ENCODE measurements at places on chromosomes 3 and 15.
A peak's percentile ranks its signal among the peaks of the same experiment; 100 is the strongest.

GRCh38 chr3:11613851-11614487, 29.7 kb downstream of the VGLL4 start:
- DNase-seq: no peak

DNA sequence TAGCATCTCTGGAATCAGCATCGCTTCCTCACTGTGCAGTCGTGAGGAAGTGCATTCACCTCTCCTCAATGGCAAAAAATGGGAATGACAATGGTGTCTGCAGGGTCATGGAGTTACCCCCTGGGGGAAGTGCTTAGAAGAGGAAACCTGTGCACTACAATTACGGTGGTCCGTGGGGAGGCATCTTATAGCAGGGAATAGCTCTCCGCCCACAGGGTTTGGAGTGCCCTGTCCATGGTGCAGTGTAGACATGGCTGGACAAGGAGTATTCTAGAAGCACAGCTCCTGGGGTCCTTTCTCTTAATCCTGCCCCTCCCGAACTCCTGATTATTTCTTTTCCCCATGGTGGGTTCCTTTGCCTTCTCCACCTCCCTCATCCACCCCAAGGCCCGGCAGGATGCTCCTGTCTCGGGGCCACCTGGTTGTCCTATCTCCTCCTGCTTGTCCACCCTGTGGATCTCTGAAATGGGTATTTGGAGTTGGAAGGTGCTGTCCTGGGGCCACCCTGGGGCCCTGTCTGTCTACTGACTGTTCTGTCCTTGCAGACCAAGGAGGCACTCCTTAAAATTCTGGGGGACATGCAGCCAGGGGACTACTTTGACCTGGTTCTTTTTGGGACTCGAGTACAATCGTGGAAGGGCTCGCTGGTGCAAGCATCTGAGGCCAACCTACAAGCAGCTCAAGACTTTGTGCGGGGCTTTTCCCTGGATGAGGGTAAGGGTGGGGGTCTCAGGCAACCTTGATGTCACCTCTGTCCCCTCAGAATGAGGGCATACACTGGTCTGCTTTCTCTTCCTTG, 5.2 kb downstream of the ITIH1 start:
- DNase-seq: no peak

DNA sequence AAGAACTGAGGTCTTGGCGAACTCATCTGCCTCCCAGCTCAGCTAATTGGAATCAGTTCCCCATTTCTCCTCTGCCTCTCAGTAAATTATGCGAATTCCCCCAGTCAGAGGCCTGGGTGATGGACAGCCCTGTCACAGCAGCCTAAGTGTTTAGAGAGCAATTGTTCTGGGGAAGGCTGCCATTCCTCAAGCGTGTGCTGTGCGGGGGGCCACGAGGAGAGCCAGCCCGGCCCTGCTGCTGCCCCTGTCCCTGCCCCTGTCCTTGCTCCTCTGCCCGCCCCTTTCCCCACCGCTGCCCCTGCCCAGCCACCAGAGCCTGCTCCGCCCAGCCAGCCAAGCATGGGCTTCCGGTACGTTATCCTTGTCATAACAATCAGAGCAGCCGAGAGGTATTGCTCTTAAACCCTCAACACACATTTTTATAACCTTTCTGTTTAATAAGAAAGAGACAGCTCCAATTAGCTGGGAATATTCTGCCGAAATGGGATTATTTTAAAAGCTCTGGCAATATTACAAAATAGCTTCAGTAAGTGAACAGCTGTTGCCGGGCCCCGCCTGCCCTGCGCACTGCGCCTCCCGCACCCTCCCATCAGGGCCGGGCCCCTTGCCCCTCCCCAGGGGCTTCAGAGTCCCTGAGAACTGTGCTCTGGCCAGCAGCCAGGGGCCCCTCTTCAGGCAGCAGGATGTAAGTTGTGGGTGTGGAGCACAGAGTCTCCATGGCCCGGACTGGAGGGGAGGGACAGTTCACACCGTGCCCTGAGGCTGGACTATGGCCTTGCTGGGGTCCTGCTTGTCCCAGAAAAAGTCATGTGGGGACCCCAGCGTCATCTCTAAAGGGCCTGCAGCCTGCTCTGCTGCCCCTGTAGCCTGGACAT, 12.4 kb upstream of the CACNA2D2 start:
- DNase-seq: peak; percentile 10

- DNase-seq: peak; percentile 53
These were observed 636 bp downstream of the TBC1D21 start for GRCh38 chr15:73873889-73874511.

- no peak for DNase-seq
These were observed 8.5 kb upstream of the HACD2 start for GRCh38 chr3:123593381-123593780.

GRCh38 chr15:73389971-73390544, 21.3 kb upstream of the HCN4 start:
- DNase-seq: no peak

DNA sequence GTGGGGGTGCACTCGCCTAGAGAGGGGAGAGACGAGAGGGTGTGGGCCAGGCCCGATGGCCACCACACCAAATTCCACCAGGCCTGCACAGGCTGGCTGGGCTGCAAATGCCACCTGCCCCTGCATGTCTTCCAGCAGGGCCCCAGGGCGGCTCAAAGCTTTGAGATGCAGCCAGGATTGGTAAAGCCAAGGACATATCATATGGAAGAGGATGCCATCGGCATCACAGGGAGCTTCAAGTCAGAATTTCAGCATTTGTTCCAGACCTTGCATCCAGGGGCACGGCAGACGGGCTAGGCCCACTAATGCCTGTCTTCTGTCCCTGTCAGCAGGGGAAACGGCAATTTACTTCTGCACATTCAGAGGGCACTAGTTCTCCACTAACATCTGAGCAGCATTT, 97.8 kb downstream of the NUP210 start:
- no peak for DNase-seq

DNA sequence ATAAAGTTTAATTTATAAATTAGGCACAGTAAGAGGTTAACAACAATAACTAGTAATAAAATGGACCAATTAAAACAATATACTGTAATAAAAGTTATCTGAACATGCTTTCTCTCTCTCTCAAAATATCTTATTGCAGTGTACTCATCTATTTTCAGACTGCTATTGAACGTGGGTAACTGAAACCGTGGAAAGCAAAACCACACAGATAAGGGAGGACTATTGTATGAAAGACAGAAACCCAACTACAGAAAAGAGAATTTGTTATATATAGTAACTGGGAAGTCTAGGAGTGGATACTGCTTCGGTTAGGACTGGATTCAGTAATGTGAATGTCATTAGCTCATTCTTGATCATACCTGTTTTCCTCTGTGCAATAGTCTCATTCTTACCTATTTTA, 119.3 kb upstream of the DAZL start:
- DNase-seq: no peak

GRCh38 chr3:140902791-140903190, 38.8 kb upstream of the SLC25A36 start:
- no peak for DNase-seq

DNA sequence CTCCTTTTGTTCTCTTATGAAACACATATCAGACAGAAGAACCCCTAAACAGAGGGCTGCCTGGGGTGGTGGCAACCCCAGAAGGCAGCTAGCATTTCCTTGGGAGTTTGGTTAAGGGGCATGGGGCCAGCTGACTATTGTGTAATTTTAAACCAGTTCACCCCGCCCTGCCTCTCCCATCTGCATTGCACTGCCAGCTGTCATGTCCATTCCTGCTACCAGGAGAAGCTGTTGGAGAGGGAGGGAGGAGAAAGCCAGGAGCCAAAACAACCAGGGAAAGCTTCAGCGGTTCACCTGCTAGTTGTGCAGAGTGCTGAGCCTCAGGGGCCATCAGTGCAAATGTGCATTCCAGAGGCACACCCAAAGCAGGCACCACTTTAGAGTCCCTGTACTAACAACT, 47.6 kb upstream of the ATP1B3 start:
- DNase-seq: peak; percentile 23

- no peak for DNase-seq
These were observed 157.5 kb downstream of the NUP210 start for GRCh38 chr3:13262493-13263211.

DNA sequence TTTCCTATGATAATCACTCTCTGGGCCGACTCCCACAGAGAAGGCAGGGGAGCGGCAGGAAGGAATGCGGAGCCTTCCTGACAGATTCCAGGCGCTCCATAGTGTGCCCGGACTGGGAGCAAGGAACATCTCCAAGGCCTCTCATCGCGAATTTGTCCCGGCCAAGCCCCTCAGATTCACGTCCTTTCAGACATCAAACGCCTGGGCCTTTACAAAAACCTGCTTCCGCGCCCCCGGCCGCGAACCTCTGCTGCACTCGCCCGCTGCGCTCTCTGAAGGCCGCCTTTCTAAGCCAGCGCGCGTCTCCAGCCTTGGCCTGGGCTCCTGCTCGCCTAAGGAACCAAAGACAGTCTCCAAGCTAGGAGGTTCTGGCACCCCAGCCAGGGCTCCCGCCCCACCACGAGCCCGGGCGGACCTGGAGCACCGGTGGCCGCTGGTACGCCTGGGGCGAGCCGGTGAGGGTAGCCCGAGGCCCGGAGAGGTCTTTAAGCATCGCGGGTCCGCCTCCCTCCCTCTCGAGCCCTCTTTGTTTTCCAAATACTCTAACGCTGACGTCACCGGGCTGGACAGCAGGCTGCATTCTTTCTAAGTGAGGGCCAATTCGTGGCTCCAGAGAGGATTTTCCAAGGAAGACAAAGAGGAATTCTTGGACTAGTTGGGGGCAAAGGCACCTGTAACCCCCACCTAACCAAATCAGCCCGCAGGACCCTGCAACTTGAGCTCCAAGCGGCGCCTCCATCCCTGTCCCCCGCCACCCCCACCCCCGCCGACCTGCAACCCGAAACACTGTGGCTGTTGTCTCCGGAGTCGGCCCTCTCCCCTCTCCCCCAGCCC, 759 bp downstream of the AMOTL2 start:
- DNase-seq: peak; percentile 92

DNA sequence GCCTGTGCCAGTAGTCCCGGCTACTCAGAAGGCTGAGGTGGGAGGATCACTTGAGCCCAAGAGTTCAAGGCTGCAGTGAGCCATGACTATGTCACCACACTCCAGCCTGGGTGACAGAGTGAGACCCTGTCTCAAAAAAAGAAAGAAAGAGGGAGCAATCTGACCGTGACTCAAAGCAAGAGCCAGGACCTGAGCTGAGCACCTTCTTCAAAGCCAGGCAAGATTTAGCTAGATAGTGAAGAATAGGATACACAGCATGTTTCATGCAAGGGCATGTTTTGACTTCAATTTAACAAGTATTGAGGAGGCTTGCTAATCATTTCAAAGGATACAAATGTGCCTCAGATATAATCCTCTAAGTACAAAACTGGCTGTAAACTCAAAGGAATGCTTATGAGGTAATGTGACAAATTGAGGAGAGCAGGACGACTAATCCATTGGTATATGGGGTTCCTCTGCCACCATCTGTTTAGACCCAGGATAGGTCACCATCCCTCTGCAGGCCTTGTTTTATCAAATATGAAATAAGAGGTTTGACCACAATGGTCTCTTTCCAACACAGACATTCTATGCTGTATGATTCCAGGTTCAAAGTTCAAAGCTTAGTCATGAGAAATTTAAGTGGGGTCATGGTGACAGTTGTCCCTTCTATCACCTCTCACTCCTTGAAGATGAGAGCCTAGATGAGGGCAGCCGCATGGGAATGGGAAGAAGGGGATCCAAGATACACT, 33.2 kb downstream of the RAB27A start:
- peak; percentile 15 for DNase-seq

GRCh38 chr15:27382361-27383025, 411.5 kb downstream of the GABRG3 start:
- no peak for DNase-seq

- no peak for DNase-seq
These were observed 218.5 kb upstream of the STT3B start for GRCh38 chr3:31314258-31314657.

GRCh38 chr3:191528589-191528988, 67.6 kb downstream of the PYDC2 start:
- DNase-seq: peak; percentile 55

GRCh38 chr15:95470997-95471689, 859.4 kb upstream of the NR2F2 start:
- peak; percentile 10 for DNase-seq

- DNase-seq: no peak
These were observed 44.7 kb downstream of the IFT57 start for GRCh38 chr3:108177536-108177935.

GRCh38 chr3:112847692-112848091, 1.0 kb upstream of the CD200R1L start:
- DNase-seq: no peak

DNA sequence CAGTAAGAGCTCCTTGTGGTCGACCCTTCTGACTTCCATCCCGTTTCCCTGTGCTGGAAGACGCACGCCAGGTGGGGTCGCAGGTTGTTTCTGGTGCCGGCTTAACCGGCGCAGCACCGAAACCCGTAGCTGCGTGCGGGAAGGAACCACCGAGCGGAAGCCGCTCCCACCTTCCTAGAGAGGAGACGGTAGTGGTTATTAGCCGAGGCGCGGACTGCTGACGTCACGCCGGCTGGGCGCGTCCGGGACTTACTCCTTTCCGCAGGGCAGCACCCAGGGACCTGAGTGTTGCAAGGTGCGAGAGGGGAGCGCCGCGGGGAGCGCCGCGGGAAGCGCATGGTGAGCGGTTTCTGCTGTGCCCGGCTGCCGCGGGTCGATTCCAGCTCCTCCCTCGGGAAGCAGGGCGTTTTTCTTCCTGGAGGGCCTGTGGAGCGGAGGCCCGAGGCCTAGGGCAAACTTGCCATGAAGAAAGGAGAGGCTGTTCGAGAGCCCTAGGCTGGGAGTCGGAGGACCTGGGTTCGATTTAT, at the start of gene ZNF501:
ZNF501 (plus strand) TSS at position 252 of the 527 bp plus-strand sequence. CDS start 4,787 bp downstream, outside the sequence.
- DNase-seq: peak; percentile 87

- no peak for DNase-seq
These were observed 11.5 kb upstream of the NEK10 start for GRCh38 chr3:27380433-27381357.

- DNase-seq: no peak
These were observed 8.9 kb upstream of the SEMA6D start for GRCh38 chr15:47708161-47708980.

DNA sequence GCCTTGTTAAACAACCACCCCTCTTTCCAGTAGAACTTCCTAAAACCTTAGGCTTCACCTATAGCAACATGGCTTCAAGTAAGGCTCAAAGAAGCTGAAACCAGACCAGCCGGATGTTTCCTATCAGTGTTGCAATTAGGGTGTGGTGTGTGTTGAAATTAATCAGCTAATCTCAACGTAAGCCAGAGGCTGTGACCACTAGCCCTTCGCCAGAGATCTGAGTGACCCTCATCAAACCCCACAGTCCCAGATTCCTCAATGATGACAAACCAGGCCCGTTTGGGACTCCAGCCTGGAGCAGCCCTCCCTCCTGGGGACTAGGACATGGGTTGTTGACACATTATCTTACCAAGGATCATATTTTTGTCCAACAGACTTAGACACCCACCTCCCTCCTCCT, 27.3 kb downstream of the CYP11A1 start:
- peak; percentile 63 for DNase-seq

GRCh38 chr3:141570068-141570467, 83.2 kb downstream of the RASA2 start:
- no peak for DNase-seq

All from EL (cell line).